ENCODE measurements at places on chromosomes 5 and 9. TPM values are rescaled to one million over a fixed set of nuclear protein-coding genes. Genes with fewer than 3 reads are reported as not detected.

The DMRTA1 gene
- total RNA-seq: not detected

The ZNF883 gene
- 0.24 TPM for total RNA-seq

The BHMT2 gene
- total RNA-seq: not detected

The DOCK8 gene
- 121 TPM for total RNA-seq

The WDR38 gene
- not detected for total RNA-seq

The PCAT7 gene
- not detected for total RNA-seq

DNA sequence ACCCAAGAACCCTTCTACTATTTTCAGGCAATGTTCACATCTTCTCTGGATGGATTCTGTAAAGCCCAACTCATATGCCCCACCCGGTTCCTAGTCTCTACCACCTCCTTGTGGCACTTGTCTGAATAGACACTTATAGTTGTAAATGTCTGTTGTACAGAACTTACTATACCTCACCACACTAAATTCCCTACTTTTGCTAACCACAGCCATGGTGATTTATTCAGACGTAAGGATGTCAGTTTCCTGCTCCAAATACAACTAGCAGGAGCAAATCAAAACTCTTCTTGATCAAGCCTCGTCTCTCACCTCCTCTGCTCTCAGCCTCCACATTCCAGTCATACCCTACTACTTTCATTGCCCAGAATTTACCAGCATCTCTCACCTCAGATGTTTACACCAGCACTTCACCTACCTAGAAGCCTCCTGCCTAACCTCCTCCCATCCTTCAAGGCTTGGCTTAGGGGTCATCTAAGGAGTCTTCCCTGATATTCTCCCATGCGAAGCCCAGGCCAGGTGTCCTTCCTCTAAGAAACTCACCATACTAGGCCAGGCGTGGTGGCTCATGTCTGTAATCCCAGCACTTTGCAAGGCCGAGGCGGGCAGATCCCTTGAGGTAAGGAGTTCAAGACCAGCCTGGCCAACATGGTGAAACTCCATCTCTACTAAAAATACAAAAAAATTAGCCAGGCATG lies 75.5 kb downstream of the MAPKAP1 start:
- peak overlapping the region; percentile 51 for H3K4me3 ChIP-seq
- H3K27me3 ChIP-seq: no peaks in the 10 kb centered on the region
- H3K27ac ChIP-seq: peak overlapping the region; percentile 45
- H3K4me1 ChIP-seq: peaks cover 52% of the 10 kb centered on the region
- peak; percentile 78 for DNase-seq

GRCh38 chr9:125534971-125535701 lies 171.9 kb downstream of the MAPKAP1 start:
- H3K27ac ChIP-seq: no peak overlapping the region
- peaks cover 11% of the 10 kb centered on the region for H3K36me3 ChIP-seq
- H3K4me1 ChIP-seq: peaks cover 9% of the 10 kb centered on the region
- H3K27me3 ChIP-seq: no peaks in the 10 kb centered on the region

DNA sequence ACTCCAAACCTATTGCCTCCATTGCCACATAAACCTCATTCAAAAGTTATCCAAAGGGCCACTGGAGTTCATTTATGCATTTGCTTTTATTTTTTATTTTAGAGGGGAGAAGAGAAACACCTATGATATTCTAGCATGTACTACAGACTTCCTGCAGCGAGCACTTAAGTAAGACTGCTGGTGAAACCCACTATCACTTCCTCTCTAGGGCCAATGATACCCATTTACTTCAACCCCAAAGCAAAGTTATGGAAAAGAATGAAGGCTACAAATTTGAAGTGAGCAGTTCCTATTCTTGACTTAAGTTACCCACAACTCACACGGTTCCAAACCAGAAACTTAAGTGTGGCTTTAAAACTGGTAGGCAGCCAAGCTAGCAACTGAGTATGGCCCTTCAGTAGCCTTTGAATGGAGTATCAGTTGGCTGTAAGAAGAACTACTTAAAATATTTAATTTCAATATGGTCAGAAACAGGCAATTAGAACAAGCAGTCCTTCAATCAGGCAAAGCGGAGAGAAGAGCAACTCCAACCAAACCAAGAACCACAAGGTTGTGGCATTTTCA lies 94.1 kb downstream of the GPR21 start:
- H3K36me3 ChIP-seq: peaks cover 6% of the 10 kb centered on the region
- no peak for DNase-seq
- no peak overlapping the region for H3K27ac ChIP-seq
- H3K4me3 ChIP-seq: no peak overlapping the region
- H3K4me1 ChIP-seq: no peaks in the 10 kb centered on the region

DNA sequence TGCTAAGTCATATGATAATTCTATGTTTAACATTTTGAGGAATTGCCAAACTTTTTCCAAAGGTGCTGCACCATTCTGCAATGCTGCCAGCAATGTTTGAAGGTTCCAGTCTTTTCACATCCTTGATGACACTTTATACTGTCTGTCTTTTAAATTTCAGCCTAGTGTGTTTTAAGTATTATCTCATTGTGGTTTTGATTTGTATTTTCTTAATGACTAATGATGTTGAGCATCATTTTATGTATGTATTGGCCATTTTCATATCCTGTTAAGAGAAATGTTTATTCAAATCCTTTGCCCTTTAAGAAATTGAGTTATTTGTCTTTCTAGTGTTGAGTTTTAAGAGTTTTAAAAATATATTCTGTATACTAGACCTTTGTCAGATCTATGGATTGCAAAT lies 5.0 kb upstream of the TEX48 start:
- H3K36me3 ChIP-seq: peaks cover 38% of the 10 kb centered on the region
- H3K27ac ChIP-seq: peak overlapping the region; percentile 97
- H3K27me3 ChIP-seq: no peaks in the 10 kb centered on the region
- H3K4me3 ChIP-seq: peak overlapping the region; percentile 51

DNA sequence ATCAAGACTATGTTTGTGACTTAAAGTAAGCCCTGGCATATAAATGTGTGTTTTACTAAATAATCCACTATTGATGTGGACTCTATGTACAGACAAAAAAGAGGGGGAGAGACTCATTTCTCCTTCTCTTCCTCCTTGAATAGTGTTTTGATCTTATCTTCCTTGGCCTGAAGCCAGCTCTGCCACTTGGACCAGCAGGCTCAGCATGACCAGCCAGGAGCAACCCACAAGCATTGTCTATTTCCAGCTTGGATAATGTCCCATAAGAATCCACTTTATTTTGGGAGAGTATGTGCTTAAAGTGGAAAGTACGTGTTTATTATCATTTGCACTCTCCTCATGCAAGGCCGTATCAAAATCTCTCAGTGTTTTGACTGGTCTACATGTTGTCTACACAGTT lies 23.8 kb upstream of the SLC46A2 start:
- H3K27ac ChIP-seq: no peak overlapping the region
- peaks cover 14% of the 10 kb centered on the region for H3K27me3 ChIP-seq
- H3K4me3 ChIP-seq: no peak overlapping the region
- no peak for DNase-seq

DNA sequence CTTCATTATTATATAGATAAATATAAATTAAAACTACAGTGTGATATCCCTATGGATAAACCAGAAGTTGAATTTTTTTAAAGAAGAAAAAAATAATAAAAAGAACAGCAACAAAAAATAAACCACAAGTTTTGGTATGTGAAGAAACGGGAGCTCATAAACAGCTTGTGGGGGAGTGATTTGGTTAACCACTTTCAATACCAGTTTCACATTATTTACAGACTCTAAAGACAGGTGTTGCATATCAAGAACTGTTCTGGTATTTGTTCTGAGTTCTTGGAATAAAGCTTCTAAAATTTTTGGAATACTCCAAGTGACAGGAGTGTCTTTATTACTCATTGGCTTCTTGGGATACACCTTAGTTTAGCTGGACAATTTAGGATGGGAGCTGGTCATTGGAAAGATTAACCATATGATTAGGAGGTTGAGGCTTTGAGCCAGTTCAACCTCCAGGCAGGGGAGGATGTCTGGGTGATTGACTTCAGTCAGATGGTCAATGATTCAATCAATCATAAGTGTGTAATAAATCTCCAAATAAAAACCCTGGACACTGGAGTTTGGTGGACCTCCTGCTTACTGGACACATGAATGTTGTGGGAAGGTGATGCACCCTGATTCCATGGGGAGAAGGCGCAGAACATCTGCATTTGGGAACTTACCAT lies 2223.1 kb upstream of the C9orf72 start:
- no peaks in the 10 kb centered on the region for H3K36me3 ChIP-seq
- no peak overlapping the region for H3K4me3 ChIP-seq
- no peaks in the 10 kb centered on the region for H3K27me3 ChIP-seq
- H3K27ac ChIP-seq: no peak overlapping the region
- no peak for DNase-seq

DNA sequence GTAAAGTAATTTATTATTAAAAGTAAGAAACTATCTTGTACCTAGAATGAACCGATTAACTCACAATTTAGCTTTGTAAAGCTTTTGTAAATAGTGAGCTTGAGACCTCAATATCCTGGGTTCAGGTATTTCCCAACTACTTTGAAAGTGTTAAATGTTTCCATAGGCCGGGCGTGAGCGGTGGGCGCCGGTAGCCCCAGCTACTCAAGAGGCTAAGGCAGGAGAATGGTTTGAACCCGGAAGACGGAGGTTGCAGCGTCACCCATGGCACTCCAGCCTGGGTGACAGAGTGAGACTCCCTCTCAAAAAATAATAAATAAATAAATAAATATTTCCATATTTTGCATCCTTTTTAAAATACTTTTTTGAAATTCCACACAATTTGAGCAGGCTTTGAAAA lies 1.5 kb upstream of the ANKH start:
- no peak for DNase-seq
- H3K27me3 ChIP-seq: peaks cover 31% of the 10 kb centered on the region
- no peaks in the 10 kb centered on the region for H3K36me3 ChIP-seq
- no peak overlapping the region for H3K4me3 ChIP-seq
- H3K27ac ChIP-seq: no peak overlapping the region

GRCh38 chr5:32542216-32543059 lies 42.9 kb upstream of the SUB1 start:
- H3K4me3 ChIP-seq: peak overlapping the region; percentile 57
- no peaks in the 10 kb centered on the region for H3K27me3 ChIP-seq
- DNase-seq: peak; percentile 85
- H3K4me1 ChIP-seq: peaks cover 46% of the 10 kb centered on the region
- peaks cover 40% of the 10 kb centered on the region for H3K36me3 ChIP-seq

GRCh38 chr5:71910741-71911140 lies 191.7 kb downstream of the CARTPT start:
- no peaks in the 10 kb centered on the region for H3K4me1 ChIP-seq
- H3K36me3 ChIP-seq: no peaks in the 10 kb centered on the region
- H3K27me3 ChIP-seq: peaks cover 4% of the 10 kb centered on the region
- H3K27ac ChIP-seq: no peak overlapping the region
- no peak overlapping the region for H3K4me3 ChIP-seq
- no peak for DNase-seq

DNA sequence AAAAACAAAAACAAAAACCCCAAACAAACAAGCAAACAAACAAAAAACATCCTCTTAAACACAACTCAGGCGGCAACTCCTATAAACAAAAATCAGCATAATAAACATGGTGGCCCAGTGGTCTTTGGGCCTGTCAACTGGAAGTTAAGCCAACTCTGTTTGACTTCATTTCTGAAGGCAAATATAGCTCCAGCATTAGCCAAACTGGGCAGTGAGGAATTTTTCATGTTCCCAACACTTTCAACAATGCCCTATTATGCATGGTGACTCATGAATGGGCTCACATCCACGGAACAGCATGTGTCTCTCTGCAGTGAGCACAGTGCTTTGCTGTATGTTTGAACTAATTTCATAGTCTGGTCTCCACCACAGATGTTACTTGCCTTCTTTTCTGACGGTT lies 143.9 kb upstream of the STC2 start:
- H3K27ac ChIP-seq: no peak overlapping the region
- no peaks in the 10 kb centered on the region for H3K4me1 ChIP-seq
- no peaks in the 10 kb centered on the region for H3K36me3 ChIP-seq
- H3K27me3 ChIP-seq: no peaks in the 10 kb centered on the region
- DNase-seq: no peak

- no peak for DNase-seq
- peak overlapping the region; percentile 77 for H3K4me3 ChIP-seq
- H3K36me3 ChIP-seq: no peaks in the 10 kb centered on the region
- peaks cover 86% of the 10 kb centered on the region for H3K27me3 ChIP-seq
Measured at GRCh38 chr9:122218071-122218934, 10.5 kb downstream of the LHX6 start.

- peaks cover 11% of the 10 kb centered on the region for H3K4me1 ChIP-seq
- H3K4me3 ChIP-seq: no peak overlapping the region
- no peaks in the 10 kb centered on the region for H3K36me3 ChIP-seq
- no peak for DNase-seq
- H3K27ac ChIP-seq: no peak overlapping the region
Measured at GRCh38 chr9:87684627-87685219, 41.2 kb upstream of the CTSL start.

DNA sequence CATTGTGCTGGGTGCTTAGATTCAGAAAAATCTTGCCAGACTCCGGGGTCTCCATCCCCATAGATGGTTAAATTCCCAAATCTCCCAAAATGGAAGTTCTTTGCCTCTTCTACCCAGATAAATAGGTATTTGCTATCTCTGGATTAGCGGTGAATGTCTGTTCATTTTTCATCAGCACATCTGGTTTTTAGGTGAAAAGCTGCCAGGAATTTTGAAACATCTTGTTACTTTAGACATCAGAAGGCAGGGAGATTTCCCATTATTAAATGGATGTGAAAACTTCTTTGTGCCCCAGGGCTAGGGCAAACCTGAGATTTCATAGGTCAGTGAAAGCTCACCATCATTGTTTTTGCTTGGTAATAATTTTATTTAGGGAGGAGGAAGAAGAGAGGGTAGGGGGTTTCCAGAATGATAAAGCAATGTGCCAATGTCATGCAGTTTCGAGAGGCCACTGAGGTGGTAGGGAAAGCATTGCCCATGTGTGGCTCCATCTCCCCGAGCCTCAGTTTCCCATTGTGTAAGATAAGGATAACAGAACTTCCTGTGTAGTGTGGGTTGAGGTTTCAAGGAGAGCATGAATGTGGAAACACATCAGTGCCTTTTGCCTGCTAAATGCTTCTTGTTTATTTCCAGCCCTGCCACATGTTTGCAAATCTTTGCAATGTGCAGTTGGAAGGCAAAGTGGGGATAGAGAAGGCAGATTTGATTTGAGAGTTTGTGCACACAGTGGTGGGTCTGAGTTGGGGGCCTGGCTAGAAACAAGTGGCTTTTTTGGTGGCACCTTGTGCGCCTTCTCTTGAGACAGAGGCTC lies 147.2 kb upstream of the KLF4 start:
- H3K4me1 ChIP-seq: no peaks in the 10 kb centered on the region
- no peaks in the 10 kb centered on the region for H3K36me3 ChIP-seq
- no peak overlapping the region for H3K27ac ChIP-seq
- peaks cover 36% of the 10 kb centered on the region for H3K27me3 ChIP-seq

GRCh38 chr5:11522796-11523195 lies 381.4 kb downstream of the CTNND2 start:
- no peak for DNase-seq
- H3K4me3 ChIP-seq: no peak overlapping the region
- no peak overlapping the region for H3K27ac ChIP-seq

- no peak overlapping the region for H3K27ac ChIP-seq
- no peaks in the 10 kb centered on the region for H3K4me1 ChIP-seq
- no peaks in the 10 kb centered on the region for H3K36me3 ChIP-seq
Measured at GRCh38 chr9:89204801-89205200, 26.2 kb upstream of the SHC3 start.

Data from activated CD4-positive, alpha-beta T cell treated with anti-CD3 and anti-CD28 coated beads, Interleukin-2, amount 10 ng/mL, durations not matched to agents 24 days and 14 days (primary cell).